ENCODE measurements at places on chromosomes 3 and 15.
A peak's percentile ranks its signal among the peaks of the same experiment; 100 is the strongest.

- no peak overlapping the region for H3K27ac ChIP-seq
- H3K27me3 ChIP-seq, result no peaks in the 10 kb centered on the region
- no peaks in the 10 kb centered on the region for H3K4me1 ChIP-seq
- no peak overlapping the region for H3K4me3 ChIP-seq
- DNase-seq, result no peak
- no peaks in the 10 kb centered on the region for H3K36me3 ChIP-seq
Observed at GRCh38 chr3:11510001-11510340, 133.7 kb downstream of the VGLL4 start.

- H3K27ac ChIP-seq, result no peak overlapping the region
- H3K27me3 ChIP-seq, result no peaks in the 10 kb centered on the region
- H3K36me3 ChIP-seq, result peaks cover 8% of the 10 kb centered on the region
- H3K4me1 ChIP-seq, result no peaks in the 10 kb centered on the region
Observed at GRCh38 chr3:111709645-111710044, 114.5 kb upstream of the ZBED2 start.

DNA sequence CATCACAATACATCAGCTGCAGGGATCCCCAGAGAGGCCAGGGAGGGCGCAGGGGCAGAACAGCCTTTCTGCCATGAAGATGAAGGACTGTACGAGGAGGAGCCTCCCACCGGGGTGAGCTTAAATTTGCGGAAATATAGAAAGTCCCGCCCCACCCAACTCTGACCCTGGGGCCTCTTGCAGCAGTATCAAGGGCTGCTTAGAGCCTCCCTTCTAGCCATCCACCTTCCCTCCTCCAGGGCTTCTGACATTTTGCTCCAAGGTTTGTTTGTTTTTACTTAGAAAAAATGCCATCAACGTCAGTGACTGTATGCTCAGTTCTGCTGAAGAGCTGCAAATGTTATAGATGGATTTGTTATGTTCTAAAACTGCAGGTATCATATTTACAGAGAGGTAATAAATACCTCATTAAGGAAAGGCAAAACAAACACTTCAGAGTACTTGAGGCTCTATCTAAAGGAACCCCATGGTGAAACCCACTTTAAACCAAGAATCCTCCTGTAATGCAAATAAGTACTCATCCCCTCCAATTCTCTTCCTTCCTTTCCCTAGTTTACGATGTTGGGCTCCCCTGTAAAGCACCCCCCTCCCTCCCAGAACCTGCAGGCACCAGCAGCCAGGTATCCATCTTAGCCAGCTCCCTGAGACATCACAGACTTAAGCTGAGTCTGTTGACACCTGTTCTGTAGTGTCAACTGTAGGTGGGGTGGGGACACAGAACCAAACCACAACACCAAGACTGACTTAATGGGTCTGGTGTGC is 30.5 kb downstream of the RFTN1 start:
- no peak overlapping the region for H3K4me3 ChIP-seq
- DNase-seq, result no peak
- H3K27me3 ChIP-seq, result no peaks in the 10 kb centered on the region
- peak overlapping the region; percentile 51 for H3K27ac ChIP-seq

- DNase-seq, result no peak
- peaks cover 86% of the 10 kb centered on the region for H3K36me3 ChIP-seq
- H3K27ac ChIP-seq, result no peak overlapping the region
- H3K4me3 ChIP-seq, result no peak overlapping the region
Observed at GRCh38 chr3:122697952-122698620, 17.4 kb downstream of the PARP14 start.

DNA sequence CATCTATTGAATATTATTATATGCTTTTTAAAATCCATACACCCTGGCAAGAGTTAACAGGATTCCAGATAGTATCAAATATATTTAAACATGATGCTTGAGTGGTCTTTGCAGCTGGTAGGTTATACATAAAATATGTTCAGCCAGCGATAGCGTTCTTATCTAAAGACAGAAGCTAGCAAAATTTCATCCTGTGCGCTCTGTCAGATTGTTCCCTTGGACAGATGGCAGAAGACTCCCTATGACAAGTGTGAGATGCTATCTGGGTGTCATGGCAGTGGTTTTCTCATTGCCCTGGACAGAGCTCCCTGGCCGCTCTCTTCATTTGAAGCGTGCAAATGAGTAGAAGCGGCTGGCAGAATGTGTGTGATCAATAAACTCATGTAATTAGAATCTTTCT is 175.2 kb upstream of the SOX14 start:
- no peaks in the 10 kb centered on the region for H3K27me3 ChIP-seq
- no peaks in the 10 kb centered on the region for H3K4me1 ChIP-seq
- no peaks in the 10 kb centered on the region for H3K36me3 ChIP-seq
- no peak overlapping the region for H3K27ac ChIP-seq

- H3K36me3 ChIP-seq, result no peaks in the 10 kb centered on the region
- peaks cover 13% of the 10 kb centered on the region for H3K4me1 ChIP-seq
- H3K4me3 ChIP-seq, result peak overlapping the region; percentile 52
Observed at GRCh38 chr3:68007621-68008226, 353.3 kb upstream of the SUCLG2 start.

- H3K36me3 ChIP-seq, result no peaks in the 10 kb centered on the region
- H3K4me1 ChIP-seq, result no peaks in the 10 kb centered on the region
- H3K27me3 ChIP-seq, result no peaks in the 10 kb centered on the region
Observed at GRCh38 chr3:40583691-40584090, 58.9 kb downstream of the ZNF621 start.

DNA sequence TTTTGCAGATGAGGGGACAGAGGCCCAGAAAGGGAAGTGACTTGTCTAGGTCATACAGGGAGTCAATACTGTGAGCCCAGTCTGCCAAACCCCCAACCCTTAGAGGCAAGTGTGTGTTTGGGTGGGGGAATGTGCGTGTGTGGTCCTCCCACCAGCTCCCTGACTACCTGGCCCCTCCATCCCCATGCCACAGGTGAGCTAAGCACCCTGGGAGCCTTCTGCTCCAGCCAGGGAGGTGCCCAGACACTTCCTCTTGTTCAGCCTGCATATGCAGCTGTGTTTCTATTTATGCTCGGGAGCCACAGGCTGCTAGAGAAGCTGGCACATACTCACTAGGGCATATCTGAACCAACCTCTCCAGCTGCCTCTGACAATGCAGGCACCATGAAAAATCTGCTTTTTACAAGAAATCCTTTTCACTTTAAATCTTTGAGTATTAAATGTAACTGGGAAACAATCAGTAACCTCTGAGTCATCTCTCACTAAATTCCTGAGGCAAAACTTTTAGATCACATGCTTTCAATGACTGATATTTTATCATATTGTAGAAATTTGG is 20.7 kb downstream of the TBC1D2B start:
- no peak overlapping the region for H3K4me3 ChIP-seq
- H3K4me1 ChIP-seq, result peaks cover 75% of the 10 kb centered on the region
- DNase-seq, result no peak
- H3K36me3 ChIP-seq, result no peaks in the 10 kb centered on the region

DNA sequence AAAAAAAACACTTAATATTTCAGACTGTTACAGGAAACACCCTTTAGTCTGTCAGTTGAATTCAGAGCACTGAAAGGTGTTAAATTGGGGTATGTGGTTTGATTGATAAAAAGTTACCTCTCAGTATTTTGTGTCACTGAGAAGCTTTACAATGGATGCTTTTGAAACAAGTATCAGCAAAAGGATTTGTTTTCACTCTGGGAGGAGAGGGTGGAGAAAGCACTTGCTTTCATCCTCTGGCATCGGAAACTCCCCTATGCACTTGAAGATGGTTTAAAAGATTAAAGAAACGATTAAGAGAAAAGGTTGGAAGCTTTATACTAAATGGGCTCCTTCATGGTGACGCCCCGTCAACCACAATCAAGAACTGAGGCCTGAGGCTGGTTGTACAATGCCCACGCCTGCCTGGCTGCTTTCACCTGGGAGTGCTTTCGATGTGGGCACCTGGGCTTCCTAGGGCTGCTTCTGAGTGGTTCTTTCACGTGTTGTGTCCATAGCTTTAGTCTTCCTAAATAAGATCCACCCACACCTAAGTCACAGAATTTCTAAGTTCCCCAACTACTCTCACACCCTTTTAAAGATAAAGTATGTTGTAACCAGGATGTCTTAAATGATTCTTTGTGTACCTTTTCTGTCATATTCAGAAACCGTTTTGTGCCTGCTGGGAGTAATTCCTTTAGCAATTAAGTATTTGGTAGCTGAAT is 17.9 kb downstream of the TMEM43 start:
- H3K36me3 ChIP-seq, result peaks cover 43% of the 10 kb centered on the region
- H3K4me1 ChIP-seq, result peaks cover 49% of the 10 kb centered on the region
- no peak overlapping the region for H3K4me3 ChIP-seq

DNA sequence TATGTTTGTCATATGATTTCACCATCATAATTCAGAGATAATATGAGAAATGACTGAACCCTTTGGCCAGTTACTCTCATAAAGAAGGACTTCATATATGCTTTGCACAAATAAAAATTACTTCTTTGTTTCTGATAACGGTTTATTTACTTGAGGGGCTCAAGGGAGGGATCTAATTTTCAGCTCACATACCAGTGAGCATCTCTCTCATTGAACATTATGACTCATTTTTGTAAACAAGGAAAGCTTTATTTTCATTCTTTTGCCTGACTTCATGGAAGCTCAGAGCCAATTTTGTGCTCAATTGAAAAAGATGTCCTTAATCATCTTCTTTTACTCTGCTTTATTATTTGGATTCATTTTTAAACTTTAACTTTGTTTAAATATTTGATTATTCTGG is 5.8 kb downstream of the NLGN1 start:
- no peaks in the 10 kb centered on the region for H3K36me3 ChIP-seq
- H3K27ac ChIP-seq, result no peak overlapping the region
- no peak for DNase-seq
- peaks cover 2% of the 10 kb centered on the region for H3K27me3 ChIP-seq
- no peaks in the 10 kb centered on the region for H3K4me1 ChIP-seq

DNA sequence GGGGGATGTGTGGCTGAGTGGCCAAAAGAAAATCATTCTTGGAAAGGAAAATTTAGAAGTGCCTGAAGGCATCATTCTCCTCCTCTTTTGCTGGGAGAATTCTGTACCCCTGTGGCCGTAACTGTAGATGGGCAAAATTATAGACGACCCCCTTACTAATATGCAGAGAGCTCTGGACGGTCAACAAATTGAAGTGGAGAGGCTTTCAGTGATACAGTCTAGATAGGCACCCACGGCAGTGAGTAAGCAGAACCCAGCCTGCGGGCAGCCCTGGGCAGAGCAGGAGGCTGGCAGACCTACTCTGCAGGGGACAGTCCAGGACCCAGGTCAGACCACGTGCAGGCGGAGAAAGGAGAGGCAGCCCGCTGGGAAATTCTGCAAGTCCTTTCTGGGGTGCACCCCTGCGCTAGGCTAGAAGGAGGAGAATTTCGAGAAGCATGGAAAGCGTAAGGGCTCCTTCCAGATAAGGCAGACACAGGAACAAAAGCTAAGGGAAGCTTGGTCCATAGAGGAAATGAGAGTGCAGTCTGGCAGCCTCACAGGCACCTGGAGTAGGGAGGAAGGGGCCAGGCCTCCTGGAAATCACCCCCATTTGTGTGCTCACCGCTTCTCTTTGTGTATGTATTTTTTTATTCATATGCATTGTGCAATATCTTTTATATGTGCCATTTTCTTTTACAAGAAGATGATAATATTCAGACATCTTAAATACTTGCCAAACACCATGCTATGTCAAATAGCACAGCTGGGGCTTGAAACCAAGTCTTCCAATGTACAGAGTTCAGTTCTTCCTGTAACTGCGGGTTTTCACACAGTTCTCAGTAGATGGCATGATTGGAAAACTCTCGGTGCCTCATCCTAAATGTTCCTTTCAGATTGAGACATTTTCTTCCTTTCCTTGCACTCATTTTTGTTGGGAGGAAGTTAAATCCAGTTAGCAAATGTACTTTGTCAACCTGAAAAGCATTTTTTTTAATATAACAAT is 40.2 kb downstream of the LRRK1 start:
- H3K27ac ChIP-seq, result no peak overlapping the region
- H3K4me3 ChIP-seq, result no peak overlapping the region
- H3K4me1 ChIP-seq, result no peaks in the 10 kb centered on the region
- no peak for DNase-seq

GRCh38 chr15:40942337-40942854 is 10.9 kb upstream of the CHAC1 start:
- DNase-seq, result no peak
- H3K36me3 ChIP-seq, result no peaks in the 10 kb centered on the region
- no peaks in the 10 kb centered on the region for H3K27me3 ChIP-seq
- H3K27ac ChIP-seq, result peak overlapping the region; percentile 32
- H3K4me3 ChIP-seq, result peak overlapping the region; percentile 51
- H3K4me1 ChIP-seq, result peaks cover 20% of the 10 kb centered on the region

- no peak overlapping the region for H3K4me3 ChIP-seq
- no peak overlapping the region for H3K27ac ChIP-seq
Observed at GRCh38 chr3:78799681-78800080, 968.1 kb downstream of the ROBO1 start.

- H3K4me1 ChIP-seq, result no peaks in the 10 kb centered on the region
- H3K4me3 ChIP-seq, result no peak overlapping the region
- H3K36me3 ChIP-seq, result no peaks in the 10 kb centered on the region
- no peak overlapping the region for H3K27ac ChIP-seq
Observed at GRCh38 chr3:21745966-21746365, 5.0 kb downstream of the ZNF385D start.

DNA sequence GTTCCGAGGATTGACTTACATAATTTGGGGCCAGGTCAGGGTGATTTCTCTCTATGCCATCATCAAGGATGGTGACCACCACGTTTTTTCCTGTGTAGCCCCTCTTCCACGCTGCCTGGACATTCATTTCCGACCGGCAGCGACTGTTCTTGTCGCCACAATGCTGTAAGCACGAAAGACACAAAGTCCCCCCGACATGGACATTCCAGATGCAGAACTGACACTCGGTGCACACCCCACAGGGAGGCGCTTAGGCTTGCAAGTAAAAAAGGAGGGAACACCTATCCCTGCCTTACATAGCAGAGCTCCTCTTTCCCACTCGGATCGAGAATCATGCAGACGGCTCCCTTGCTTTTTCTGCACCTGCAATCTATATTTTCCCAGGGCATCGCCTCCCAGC is 58.2 kb downstream of the PCSK6 start:
- H3K4me1 ChIP-seq, result no peaks in the 10 kb centered on the region
- no peak overlapping the region for H3K4me3 ChIP-seq
- H3K27me3 ChIP-seq, result no peaks in the 10 kb centered on the region
- no peak for DNase-seq
- H3K27ac ChIP-seq, result no peak overlapping the region

GRCh38 chr3:123246866-123247265 is 45.1 kb downstream of the SEC22A start:
- H3K4me3 ChIP-seq, result no peak overlapping the region
- no peak for DNase-seq
- H3K4me1 ChIP-seq, result no peaks in the 10 kb centered on the region
- peaks cover 24% of the 10 kb centered on the region for H3K36me3 ChIP-seq

DNA sequence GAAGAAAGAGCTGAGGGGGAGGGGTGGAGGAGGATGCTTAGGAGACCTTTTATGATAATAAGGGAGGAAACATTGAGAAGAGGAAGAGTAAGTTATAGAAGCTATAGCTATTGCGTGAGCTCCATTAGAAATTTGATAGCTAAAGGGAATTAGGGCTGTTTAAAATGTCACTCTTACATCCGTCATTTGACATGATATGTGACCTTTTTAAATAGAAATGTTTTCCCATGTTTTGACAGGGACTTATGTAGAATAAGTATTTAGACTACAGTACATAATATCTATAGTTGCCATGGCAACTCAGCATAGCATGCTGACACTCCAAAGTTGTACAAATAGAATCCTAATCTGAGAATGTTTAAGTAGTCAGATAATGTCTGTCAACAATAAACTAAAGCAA is 19.2 kb downstream of the RAD51 start:
- no peak overlapping the region for H3K4me3 ChIP-seq
- no peak overlapping the region for H3K27ac ChIP-seq
- no peaks in the 10 kb centered on the region for H3K27me3 ChIP-seq
- H3K4me1 ChIP-seq, result no peaks in the 10 kb centered on the region
- DNase-seq, result no peak
- H3K36me3 ChIP-seq, result no peaks in the 10 kb centered on the region

Measured in effector memory CD4-positive, alpha-beta T cell (primary cell).